ENCODE measurements at places on chromosomes 5 and 9. TPM values are rescaled to one million over a fixed set of nuclear protein-coding genes. Genes with fewer than 3 reads are reported as not detected.

RLN2 gene
- 0.28 TPM for total RNA-seq

TMEM171 gene
- 4.0 TPM for total RNA-seq

LCP2 gene
- not detected for total RNA-seq

CCDC69 gene
- total RNA-seq: 2.0 TPM

GDF9 gene
- total RNA-seq: 0.25 TPM

KCNT1 gene
- 0.02 TPM for total RNA-seq

CA9 gene
- 6.0 TPM for total RNA-seq

COL15A1 gene
- 0.57 TPM for total RNA-seq

CCNJL gene
- total RNA-seq: 11.2 TPM

IFNB1 gene
- total RNA-seq: not detected

IGIP gene
- total RNA-seq: 0.86 TPM

All from A549 treated with AZD2906 at 1 μM for 4 hours (cell line).